ENCODE measurements at places on chromosomes 2 and 18.

GRCh38 chr2:201237486-201238123 is 22.7 kb upstream of the CASP8 start:
- no peak for DNase-seq

- no peak for DNase-seq
Measured at GRCh38 chr18:35836932-35837331, 135.5 kb upstream of the RMP24 start.

DNA sequence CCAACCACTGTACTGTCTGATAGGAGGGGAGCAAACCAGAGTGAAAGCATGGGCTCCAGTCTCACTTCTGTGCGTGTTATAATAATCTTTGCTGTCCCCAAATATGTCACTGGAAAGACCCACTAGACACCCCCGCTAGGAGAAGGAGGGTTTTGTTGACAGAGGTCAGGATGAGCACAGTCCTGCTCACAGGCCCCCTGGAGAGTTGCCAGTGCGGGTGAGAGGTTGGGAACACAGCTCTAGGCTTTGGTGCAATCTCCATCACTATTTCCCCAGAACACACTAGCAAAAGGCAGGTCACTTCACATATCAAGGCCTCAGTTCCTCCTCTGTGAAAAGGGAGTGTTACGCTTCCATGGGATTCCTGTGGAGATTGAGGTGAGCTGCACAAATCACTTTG is 9.7 kb downstream of the XDH start:
- DNase-seq = no peak

GRCh38 chr2:128727914-128728313 is 409.2 kb upstream of the HS6ST1 start:
- no peak for DNase-seq

DNA sequence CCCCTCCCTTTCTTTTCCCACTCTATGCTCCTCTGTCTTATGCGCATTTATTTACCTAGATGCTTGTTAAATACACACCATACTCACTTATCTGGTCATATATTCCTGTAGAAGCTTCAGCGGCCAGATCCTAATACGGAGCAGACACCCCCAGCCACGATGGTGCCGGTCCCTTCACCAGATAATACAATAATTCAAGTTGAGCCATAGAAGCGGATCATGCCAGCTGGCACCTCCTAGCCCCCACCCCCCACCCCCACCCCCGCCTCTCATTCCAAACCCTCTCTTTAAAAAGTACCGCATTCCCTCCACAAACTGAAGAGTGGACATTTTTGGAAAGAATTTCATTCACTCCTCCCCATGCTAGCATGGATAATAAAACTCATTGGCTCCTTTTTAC is 95.2 kb downstream of the BIN1 start:
- no peak for DNase-seq

- DNase-seq = no peak
Measured at GRCh38 chr2:236980961-236981360, 104.7 kb upstream of the COPS8 start.

DNA sequence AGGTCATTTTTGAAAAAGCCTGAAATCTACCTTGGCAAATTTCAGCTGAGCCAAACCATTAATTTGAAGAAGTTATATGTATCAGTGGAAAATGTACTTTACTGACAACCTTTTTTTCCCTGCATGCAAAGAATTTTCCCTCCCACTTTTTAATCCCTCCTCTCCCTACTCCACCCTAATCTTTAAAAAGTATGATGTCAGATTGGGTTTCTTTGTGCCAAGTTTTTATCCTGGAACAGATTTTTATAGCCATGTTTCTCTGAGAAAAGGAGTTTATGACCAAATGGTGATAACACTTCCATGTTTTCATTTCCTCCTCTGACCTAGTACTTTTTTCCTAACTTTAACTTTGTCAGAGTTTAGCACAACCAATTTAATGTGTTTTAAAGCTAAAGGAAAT is 250.3 kb upstream of the FOSL2 start:
- DNase-seq = no peak

DNA sequence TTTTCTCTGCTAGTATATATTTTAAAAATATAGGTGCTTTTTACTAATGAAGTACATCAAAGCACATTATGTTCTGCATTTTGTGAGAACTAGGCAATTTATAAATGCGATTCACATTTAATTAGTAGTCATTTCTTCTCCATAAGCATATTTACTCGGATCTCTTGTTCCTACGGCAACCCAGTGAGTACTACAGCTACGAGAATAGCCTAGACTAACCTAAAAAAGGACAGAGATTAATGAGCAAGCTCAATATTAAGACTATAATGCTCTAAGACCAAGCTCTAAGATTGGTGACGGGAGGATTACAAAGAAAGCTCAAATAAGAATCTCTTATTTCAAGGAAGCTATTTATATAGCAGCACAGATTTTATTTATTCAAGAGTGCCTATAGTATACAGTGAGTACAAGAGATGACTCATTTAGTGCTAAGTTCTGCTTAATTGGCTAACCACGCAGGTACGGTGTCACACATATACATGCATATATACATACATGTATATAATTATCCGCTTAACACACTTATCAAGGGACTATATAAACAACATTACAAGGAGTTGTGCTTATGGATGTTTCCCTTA is 364.7 kb downstream of the GPD2 start:
- no peak for DNase-seq

GRCh38 chr18:77407733-77408132 is 158.1 kb downstream of the GALR1 start:
- no peak for DNase-seq

- no peak for DNase-seq
Measured at GRCh38 chr2:176817061-176817565, 395.5 kb upstream of the HNRNPA3 start.

DNA sequence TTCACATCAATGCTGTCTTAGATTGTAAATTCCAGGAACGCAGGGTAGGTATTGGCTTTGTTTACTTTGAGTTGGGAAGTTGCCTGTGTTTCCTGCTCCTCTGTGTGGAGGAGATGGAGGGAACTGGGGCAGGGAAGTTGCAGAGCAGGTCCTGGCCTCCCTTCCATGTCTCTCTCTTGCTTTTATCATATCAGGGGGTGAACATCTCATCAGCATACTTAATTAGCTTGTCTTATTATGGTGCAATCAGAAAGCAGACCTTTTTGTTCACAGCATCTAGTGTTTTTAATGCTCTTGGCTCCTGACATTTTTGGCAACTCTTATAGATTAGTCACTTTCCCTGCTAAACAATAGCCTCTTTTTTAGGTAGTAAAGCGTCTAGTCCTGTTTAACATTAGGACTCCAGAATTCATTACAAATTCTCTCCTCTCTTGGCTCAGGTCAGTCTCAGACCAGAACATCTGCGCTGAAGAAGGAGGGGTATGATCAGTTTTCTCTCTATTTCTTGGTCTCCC is 11.5 kb upstream of the DIPK1C start:
- DNase-seq = no peak

- DNase-seq = no peak
Measured at GRCh38 chr2:11784747-11785610, 38.5 kb downstream of the LPIN1 start.

GRCh38 chr2:133498662-133499585 is 69.3 kb downstream of the NCKAP5 start:
- DNase-seq = peak; percentile 48

GRCh38 chr2:185998562-185999070 is 260.0 kb downstream of the FSIP2 start:
- DNase-seq = no peak

GRCh38 chr2:162840598-162841246 is 2.2 kb upstream of the KCNH7 start:
- DNase-seq = peak; percentile 12

DNA sequence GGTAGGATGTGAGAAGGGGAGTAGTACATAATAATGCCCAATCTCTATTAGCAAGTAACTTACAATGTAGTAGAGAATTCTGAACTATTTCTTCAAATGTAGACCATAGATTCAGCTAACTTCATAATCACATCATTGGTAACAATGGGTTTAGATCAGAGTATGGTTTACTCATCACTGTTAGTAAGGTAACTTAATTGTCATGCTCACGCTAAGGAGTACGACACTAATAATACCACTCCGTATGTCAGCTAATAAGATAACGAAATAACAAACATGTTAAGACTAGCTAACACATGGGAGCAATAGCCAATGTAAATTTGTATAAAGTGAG is 56.4 kb upstream of the CCDC141 start:
- no peak for DNase-seq

GRCh38 chr18:26309281-26309680 is 83.0 kb downstream of the TAF4B start:
- no peak for DNase-seq

GRCh38 chr2:39512941-39513340 is 75.9 kb upstream of the MAP4K3 start:
- DNase-seq = no peak

DNA sequence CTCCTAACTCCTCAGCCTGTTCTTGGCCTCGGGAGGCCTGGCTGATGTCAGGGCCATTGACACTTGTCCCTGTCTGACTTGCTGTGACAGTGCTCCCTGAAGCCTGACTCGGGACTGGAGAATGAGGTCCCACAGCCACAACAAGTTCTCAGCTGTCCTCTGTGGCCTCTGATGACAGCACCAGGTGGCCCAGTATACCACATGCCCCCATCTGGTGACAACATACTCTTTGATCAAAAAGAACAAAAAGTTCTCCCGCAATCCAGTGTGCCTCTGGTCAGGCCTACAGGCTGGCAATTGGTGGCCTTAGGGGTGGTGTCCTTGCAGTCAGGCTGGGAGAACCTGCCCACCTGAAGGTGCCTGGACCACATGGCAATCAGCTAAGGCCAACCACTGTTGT is 102.6 kb downstream of the SEPTIN10 start:
- DNase-seq = no peak

DNA sequence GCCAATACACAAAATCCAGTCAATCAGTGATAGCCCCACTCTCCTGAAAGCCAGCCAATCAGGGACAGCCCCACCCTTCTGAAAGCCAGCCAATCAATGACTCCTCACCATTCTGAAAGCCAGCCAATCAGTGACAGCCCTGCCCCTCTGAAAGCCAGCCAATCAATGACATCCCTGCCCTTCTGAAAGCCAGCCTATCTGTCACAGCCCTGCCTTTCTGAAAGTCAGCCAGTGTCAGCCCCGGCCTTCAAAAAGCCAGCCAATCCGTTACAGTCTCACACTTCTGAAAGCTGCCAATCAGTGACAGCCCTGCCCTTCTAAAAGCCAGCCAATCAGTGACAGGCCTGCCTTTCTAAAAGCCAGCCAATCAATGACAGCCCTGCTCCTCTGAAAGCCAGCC is 95.9 kb upstream of the HDAC4 start:
- DNase-seq = no peak

GRCh38 chr2:38835990-38836389 is 39.7 kb downstream of the DHX57 start:
- DNase-seq = peak; percentile 45

DNA sequence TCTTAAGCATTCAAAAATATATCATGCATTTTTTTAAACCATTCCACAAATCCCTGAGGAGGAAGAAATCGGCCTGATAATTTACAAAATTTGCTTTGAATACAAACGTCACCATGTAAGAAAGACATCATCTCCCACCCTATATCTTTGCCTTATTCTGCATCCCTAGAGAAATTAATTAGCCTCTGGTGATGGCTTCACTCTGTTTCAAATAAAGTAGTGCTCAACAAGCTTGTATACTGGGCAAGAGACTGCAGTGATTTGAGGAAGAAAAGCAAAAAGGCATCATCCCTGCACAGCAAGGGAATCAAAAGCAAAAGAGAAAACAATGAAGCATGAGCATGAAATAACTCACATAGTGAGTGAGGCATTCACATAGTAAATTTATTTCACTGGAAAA is 375.5 kb downstream of the CDH7 start:
- DNase-seq = no peak

- no peak for DNase-seq
Measured at GRCh38 chr2:118350621-118351020, 262.4 kb downstream of the INSIG2 start.

GRCh38 chr2:103627301-103627700 is 865.5 kb downstream of the TMEM182 start:
- DNase-seq = no peak

GRCh38 chr2:113869253-113869652 is 20.6 kb upstream of the ACTR3 start:
- DNase-seq = no peak

GRCh38 chr2:196607073-196607472 is 32.4 kb upstream of the CCDC150 start:
- no peak for DNase-seq

DNA sequence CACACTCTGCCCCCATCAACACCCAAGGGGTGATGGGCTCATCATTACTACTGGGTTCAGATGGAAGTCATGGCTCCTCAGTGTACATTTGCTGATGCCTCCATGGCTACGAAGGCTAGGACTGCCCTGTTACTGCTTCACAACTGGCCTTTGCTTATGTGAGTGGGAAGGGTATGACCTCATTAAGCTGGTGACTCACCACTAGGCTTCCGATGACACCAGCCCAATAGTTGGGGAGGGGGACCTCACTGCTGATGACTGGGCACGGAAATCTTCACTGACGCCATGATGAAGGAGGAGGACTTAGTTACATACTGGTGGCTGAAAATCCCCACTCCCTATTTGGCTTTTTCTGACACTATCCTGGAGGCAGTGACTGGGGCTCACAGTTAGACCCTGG is 263.2 kb downstream of the CMPK2 start:
- DNase-seq = no peak

DNA sequence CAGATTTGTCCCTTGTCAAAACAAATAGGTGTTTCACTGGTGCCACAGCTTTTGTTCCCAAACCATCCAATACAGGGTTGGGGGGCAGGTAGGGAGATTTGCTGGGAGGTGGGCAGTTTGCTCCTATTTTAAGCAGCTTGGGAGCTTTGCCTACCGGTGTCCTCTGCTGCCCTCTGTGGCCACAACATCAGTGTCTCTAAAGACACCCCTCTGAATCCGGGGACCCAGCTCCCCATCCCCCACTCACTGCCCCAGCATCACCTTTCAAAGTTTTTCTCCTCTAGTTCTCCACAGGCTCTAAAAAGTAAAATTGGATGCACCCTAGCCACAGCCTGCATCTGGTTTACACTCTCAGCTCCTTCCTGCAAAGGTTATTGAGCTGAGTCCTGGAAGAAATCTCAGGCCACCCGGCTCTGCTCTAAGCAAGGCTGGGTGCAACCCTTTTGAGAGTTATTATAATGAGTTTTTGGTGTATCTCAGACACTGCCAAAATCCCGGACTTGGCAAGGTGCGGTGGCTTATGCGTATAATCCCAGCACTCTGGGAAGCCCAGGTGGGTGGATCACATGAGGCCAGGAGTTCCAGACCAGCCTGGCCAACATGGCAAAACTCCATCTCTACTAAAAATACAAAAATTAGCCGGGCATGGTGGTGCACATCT is 2.9 kb upstream of the EPAS1 start:
- DNase-seq = no peak

GRCh38 chr18:11998193-11998592 is 16.9 kb downstream of the IMPA2 start:
- DNase-seq = no peak

DNA sequence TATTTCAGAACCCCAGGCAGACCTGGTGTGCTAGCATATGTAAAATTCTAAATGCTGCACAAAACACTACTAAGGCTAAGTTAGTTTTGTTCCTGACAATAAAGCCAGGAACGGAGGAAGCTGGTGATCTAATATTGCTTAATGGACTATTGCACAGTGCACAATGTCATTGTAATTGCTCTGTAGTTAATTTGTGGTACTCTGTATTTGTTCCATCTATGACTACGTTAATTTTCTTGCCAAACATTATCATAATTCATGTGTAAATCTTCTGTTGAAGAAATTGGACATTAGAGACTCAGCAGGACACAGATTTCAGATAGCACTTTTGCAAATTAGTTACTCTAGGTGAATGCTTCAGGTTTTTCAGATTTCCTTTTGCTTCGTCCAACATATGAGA is 232.3 kb downstream of the RIT2 start:
- no peak for DNase-seq

GRCh38 chr2:235095569-235095968 is 143.8 kb downstream of the SH3BP4 start:
- no peak for DNase-seq

GRCh38 chr2:39778775-39779340 is at the start of gene THUMPD2:
THUMPD2 (minus strand) TSS chr2:39779258; CDS start chr2:39779239, 19 bp downstream.
- DNase-seq = peak; percentile 35
